Neuronal stem cell (in vitro differentiated cells): ENCODE measurements at places on chromosomes 6 and 20.
A peak's percentile ranks its signal among the peaks of the same experiment; 100 is the strongest.

GRCh38 chr6:15615802-15616201 lies 47.0 kb downstream of the DTNBP1 start:
- no peak for DNase-seq

DNA sequence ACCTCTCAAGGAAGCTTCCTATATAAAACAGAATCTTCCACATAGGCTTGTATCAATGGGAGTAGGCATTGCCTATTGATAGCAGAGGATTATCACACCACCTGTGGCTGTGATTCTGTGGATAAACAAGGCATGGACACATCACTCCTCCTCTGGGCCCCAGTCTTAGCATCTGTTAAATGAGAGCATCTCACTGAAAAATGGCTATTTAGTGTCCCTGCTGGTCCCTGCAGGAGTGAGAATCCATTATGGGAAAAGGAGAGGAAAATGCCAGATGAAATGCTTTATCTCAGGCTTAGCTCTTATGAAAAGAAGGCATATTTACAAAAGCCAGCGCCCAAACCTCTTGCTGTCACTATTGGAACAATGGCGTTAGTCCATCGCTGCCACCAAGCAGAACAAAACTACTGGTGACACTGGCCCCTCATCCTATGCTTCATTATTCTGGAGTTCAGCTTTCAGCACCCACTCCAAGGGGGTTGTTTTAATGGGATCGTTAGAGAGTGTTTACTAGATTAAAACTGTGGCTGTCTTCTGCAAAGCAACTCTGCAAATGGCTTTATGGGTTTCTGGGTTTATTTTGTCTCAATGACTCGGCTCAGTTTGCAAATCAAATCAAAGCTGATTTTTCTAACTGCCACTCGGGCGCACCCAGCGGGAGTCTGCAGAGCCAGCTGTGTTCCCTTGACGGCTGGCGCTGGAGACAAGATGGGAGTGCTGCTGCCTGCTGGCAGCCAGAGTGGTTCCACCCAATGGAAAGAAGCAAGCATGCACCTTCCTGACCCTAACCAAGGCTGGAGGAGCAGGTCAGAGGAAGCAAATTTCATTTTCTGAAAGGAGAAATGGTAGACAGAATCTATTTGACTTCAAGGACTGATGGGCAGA lies 658.8 kb upstream of the CHD6 start:
- no peak for DNase-seq

- no peak for DNase-seq
These were observed 147.6 kb upstream of the NRN1 start for GRCh38 chr6:6154335-6154734.

DNA sequence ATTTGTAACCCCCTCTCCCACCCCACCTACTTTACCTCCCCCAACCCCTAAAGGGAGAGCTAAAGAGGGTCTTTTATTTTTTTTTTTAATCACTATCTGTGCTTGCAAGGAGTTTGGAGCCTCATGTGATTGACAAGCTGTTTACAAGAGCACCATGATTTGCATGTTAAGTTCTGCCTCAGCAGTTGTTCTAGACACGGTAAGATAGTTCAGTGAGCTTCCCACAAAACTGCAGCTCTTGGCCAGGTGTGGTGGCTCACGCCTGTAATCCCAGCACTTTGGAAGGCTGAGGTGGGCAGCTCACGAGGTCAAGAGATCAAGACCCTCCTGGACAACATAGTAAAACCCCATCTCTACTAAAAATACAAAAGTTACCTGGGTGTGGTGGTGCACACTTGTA lies 5.0 kb upstream of the PXDC1 start:
- DNase-seq: no peak

DNA sequence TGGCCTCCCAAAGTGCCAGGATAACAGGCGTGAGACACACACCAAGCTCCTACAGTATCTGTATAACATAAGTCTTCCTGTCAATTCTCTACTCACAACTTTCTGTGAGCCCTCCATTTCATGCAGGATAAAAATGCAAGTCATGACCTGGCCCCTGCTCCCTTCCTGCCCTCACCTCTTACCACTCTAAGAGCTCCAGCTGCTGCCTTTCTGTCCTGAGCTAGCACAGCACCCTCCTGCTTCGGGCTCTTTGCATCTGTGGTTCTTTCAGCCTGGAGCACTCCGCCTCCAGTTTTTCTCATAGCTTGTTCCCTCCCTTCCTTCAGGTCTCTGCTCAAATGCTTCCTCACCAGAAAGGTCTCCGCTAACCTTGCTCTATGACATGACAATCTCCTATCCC lies 23.7 kb upstream of the TRPC4AP start:
- no peak for DNase-seq

DNA sequence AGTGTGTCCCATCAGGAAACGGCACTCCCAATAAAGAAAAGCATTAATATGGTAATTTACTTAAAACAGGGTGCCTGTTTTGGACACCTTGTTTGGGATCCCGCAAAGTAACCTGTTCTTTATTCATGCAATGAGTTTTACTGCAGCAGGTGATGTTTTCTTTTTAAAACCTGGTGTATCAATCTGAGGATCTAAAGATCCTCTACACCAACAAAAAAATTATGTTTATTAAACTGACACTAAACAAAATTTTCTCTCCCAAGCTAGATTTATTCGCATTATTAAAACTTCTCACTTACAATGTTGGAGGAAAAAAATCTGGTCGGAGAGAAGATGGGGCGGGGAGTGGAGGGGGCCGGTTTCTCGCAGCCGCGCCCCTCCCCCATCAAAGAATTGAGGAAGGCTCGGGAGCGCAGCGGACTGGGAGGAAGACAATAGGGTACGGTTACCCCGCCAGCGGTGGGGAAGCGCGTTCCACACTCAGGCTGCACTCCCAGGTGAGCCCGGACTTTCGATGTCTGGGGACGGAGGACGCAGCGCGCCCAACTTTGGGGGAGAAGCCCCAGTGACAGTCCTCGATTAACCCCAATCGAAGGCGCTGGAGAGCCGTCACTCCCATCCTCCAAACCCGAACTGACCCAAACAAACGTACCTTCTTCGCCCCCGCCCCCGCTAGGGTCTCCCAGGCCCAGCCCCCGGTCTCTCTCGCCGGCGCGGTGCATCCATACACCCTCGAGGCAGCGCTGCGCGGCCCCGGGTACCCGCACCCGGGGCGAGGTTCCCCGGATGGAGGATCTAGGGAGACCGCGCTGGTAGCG lies 1.3 kb downstream of the CD24 start:
- DNase-seq: peak; percentile 37

- DNase-seq: peak; percentile 67
These were observed 2.9 kb downstream of the EEF1A2 start for GRCh38 chr20:63495741-63496595.
